ENCODE measurements at places on chromosomes 7 and 10.

DNA sequence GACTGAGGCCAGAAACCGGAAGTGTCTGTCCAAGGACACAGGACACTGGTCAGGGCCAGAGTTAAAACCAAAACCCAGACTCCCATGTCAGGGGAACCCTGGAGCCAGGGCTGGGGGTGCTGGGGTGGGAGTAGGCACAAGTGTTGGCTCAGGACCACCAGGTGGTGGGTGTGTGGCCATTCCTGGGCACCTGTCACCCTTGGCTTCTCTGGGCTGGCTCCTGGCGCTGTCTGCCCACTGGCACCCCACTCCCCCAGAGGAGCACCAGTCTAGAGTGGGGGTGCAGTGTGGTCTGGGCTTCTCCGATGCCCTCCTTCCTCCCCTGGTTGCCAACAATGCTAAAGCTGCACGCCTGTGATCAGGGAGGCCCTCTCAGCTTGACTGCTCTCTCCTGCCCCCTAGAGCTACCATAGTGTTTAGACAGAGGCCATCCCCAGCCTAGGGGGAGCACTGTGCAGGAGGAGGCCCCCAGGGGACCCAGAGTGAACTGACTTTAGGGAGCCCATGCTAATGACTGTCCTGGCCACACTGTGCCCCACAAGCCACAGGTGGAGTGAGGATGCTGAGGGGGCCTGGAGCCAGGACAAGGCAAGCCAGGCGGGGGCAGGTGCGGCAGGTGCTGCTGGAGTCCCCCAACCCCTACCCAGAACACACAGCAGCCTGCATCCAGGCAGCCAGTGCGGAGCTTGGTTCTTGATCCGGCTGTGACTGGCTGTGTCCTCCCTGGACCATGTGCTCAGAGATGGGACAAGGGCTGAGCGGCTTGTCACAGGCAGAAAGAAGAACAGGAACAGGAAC, 11.0 kb downstream of the RASGEF1A start:
- no peak for DNase-seq

- DNase-seq = no peak
Measured at GRCh38 chr7:93921186-93921585, 349 bp upstream of the GNG11 start.

DNA sequence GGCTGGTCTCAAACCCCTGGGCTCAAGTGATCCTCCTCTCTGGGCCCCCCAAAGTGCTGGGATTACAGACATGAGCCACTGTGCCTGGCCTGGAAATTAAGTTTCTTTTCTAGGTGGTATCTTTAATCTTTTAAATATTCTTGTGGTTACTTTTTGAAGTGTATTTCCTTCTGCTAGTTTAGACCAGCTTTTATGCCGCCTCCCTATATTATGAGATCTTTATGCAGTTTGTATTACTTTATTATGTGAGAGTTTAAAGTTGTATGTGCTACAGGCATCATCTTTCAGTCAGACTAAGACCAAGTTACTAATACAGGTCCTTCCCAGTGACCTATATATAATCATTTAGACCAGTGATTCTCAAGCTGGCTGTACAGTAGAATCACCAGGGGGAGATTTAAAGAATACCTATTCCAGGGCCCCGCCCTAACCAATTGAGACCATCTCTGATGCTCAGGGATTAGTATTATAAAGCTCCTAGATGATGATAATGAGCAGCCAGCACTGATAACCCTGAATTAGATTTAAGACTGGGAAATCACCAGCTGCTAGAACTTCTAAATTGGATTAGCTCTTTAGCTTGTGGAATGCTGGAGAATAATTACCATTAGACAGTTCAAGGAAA, 11.3 kb downstream of the INPP5F start:
- no peak for DNase-seq

GRCh38 chr10:19651549-19651948, 164.7 kb upstream of the PLXDC2 start:
- DNase-seq = peak; percentile 82

- DNase-seq = no peak
Measured at GRCh38 chr10:77820349-77820748, 106.2 kb downstream of the DLG5 start.

- no peak for DNase-seq
Measured at GRCh38 chr10:110458266-110458920, 39.3 kb upstream of the DUSP5 start.
